ENCODE measurements at places on chromosomes 1 and 21.

- DNase-seq, result no peak
Observed at GRCh38 chr1:174032671-174033222, 10.6 kb upstream of the RC3H1 start.

- DNase-seq, result no peak
Observed at GRCh38 chr21:34221331-34222030, 142.3 kb upstream of the KCNE2 start.

GRCh38 chr1:44759077-44759476 is 16.3 kb upstream of the RPS8 start:
- no peak for DNase-seq

- DNase-seq, result no peak
Observed at GRCh38 chr1:100299521-100300222, 33.7 kb downstream of the RTCA start.

DNA sequence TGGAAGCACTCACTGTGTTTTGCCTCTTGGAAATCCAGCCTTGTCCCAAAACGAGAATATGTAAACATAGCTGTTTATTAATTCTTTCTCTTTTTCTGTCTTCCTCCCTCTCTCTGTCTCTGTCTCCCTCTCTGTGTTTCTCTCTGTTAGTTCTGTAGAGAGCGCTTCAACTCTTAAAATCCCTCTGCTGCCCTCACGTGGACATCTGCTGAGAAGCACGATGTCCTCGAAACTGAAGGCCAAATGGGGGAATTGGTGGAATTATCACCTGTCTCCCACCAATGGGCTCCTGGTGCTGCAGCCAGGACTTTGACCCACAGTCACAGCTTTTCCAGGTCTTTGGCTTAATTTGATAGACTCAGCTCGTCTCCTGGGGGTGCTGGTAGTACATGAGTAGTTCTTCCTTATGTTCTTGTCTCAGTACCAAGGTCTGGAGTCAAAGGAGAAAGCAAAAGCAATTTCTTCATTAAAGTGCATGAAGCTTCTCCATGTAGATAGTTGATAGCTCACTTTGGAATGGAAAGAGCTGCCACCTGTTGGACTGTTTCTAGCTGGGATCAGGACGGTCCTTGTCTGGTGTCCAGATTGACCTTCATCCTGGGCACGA is 5.5 kb upstream of the GBP6 start:
- peak; percentile 84 for DNase-seq

GRCh38 chr1:30895944-30896660 is 12.5 kb downstream of the SDC3 start:
- DNase-seq, result no peak

DNA sequence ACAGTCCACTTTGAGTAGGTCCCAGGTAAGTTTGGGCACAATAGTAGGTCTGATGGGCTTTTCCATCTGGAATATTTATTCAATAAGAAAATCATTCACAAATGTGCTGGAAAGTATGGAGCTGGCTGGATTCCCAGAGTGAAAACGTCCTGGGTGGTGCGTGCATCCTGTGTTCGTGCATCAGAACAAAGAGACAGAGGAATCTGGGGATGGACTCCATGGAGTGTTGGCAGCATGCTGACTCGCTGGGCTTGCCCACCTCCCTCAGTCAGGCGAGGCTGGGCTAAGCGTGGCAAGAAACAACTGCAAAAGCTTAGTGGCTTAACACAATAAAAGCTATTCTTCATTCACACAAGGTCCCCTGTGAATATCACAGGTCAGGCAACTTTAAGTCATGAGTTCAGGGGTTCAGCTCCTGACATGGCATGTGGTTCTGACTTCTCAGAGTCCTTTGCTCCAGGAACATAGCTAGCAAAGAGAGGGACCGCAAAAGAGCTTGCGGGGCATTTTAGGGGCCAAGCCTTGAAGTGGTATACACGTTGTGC is 151.6 kb upstream of the ZNF644 start:
- no peak for DNase-seq

- no peak for DNase-seq
Observed at GRCh38 chr21:39388811-39389155, 39.9 kb upstream of the HMGN1 start.

DNA sequence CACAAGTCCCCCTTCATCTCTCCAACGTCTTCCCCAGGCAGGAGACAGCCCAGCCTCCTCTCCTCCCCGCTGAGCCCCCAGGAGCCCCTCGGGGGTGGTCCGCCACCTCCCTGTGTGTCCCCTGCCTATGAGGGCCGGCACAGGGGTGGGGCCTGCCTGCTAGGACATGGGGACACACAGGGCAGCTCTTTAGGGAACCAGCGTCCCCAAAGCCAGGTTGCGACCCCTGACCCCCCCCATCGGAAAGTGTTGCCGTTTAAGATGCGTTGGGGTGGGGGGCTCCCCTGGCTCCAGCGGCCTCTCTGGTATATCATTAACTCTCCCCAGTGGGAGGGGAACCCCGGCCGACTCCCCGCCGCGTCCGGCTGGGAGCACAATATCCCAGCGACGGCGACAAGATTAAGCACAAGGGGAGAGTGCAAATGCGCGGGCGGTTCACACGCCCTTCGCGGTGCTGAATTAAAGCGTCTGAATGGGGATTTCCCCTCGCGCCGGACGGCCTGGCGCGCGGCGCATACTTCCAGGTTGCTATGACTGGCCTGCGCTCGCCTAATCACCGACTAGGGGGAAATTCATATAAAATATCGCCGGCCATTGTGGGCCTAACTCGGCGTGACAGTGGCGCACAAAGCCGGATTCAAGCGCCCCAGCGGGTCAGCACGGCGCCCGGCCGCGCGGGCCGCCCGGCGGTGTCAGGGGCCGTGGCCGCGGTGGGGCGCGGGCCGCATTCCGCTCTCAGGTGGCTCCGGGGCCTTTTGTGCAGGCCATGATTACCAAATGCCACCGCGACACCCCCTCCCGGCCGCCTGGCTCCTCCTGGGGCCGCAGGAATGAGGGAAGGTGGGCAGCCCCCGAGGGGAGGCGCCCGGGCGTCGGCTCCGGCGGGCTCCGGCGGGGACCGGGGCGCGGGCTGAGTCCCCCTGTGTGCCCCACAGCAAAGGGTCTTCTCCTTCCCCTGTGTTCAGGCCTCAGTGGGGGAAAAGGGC is 30.9 kb downstream of the WNT3A start:
- DNase-seq, result no peak

DNA sequence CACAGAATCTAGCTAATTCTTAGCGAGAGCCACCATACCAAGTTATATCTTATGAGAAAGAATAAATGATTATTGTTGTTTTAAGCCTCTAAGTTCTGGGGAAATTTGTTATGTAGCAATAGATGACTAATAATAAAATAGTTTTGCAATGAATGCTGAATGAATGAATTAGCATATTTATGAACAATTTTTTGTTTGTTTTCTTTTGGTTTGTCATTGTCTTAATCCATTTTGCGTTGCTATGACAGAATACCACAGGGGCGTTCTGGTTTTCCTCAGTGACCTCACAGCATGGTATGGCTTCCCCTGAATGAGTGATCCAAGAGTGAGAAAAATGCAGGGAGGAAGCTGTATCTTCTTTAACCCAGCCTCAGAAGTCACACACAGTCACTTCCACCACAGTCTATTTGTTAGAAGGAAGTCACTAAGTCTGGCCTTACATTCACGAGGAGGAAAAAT is 53.8 kb upstream of the HPDL start:
- DNase-seq, result no peak

DNA sequence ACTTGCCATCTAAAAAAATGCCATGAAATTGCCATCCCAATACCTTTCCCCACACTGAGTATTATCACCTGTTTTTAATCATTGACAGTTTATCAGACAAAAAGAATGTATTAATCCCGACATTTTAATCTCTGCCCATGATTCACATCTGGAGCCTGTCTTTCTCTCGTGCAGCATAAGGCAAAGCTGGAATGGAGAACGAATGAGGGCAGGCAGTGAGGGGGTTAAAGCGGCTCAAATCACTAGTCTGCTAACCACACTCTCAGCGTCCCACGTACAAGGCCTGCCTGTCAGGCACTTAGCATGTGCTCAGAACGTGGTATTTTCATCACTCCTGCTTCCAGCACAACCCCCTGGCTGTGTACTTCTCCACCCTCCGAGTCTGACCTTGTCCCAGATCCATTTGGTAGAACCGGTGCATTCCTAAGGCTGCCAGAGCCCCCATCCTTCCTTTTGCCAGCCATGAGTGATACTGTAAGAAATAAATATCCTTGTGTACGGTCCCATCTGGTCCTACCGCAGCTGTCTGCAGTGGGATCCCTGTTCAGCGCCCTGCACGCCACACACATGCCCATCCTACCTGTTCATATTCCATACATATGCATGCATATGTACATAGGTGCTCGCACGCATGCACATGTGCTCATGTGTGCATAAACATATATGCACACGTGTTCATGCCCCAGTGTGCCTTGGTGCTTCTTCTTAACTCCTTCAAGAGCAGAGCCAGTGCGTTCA is 34.6 kb upstream of the FHAD1 start:
- DNase-seq, result no peak

DNA sequence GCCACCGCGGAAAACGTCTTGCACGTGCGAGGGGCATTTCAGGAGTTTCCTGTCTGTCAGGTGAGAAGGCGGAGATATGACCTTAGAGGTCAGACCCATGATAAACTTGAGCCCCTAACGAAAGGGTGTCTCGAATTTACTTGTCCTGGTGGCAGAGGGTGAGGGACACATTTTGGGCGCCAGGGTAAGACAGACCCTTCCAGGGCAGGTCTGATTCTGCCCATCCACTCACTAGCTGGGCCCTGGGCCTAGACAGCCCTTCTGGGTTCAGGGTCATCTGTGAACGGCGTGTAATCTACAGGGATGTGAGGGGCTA is 395 bp upstream of the CSRP1 start:
- no peak for DNase-seq

- no peak for DNase-seq
Observed at GRCh38 chr1:181002582-181003172, 20.0 kb downstream of the STX6 start.

DNA sequence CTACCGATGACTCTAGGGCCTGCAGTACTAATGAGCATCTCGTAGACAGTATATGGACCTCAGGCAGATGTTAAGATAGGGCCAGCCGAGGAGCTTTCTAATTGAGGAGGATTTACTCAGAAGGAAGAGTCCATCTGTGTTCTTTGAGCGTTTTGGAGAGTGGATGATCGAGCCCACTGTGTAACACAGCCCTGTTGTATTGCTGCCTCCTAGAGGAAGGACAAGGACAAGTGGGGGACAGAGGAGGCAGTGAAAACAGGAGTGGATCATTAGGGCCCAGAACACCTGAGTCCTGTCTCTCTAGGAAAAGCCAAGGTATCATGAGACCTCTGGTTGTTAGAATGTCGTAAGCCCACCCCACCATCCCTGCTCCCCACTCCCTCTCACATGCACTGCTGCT is 62.9 kb downstream of the TBX19 start:
- no peak for DNase-seq

DNA sequence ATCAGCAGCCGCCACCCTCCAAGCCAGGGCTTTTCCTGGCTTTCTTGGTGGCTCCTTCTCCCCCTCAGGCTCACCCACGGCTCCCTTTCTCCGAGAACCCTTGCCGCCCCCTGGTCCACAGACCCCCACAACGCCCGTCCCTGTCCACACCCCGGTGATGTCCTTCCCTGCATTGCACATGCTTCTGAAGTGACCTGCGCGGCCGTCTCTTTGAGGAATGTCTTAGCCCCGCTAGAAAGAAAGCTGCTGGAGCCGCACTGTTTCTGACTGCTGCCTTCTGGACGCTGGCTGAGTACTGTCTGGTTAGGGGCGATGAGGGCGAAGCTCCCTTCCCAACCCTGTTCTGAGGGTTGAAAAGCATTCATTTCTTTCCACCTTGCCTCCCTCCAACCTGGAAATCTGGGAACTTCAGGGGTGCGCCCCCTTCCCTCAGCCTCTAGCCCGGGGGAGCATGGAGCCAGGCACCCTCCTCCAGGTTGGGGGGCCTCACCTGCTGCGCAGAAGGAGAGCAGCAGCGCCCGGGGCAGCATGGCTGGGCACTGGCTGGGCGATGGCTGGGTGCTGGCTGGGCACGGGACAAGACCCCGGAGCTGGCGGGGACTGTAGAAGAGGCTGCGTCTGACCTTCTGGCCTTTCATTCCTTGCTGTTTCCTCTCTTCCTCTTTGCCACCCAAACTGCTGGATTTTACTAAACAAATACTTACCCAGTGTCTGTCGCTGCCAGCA is at the start of gene CLEC20A:
Gene CLEC20A, minus strand, starts transcription at position 555 of the 726 bp plus-strand sequence. Its CDS starts 25 bp downstream, at position 530.
- no peak for DNase-seq

- DNase-seq, result no peak
Observed at GRCh38 chr1:191350938-191351337, 807.3 kb upstream of the RGS18 start.

GRCh38 chr1:211742272-211742671 is 66.9 kb upstream of the NEK2 start:
- no peak for DNase-seq

DNA sequence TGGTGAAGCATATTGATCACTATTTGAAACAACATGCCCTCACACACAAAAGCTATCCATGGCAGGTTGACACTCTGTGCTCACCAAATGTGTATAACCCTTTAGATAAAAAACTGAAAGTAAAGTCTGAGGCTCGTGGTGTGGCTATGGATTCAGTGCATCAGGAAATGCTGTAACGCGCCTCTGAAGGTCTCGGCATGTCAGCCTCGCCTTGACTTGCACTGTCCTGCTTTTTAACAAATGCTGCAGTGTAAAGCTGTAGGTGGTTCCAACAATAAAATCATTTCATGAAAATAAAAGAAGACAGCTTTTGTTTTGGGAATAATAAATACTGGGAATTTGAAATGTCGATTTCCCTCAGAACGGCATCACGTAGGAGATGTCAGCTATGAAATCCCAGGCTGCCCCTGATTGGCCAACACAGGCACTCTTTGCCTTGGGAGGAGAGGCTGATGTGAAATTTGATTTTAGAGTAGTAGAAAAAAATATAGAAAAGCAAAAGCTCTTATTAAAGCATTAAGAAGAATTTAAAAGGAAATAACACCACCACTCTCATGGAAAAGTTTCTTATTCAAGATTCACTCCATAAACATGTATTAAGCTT is 168.2 kb downstream of the DSCAM start:
- no peak for DNase-seq

DNA sequence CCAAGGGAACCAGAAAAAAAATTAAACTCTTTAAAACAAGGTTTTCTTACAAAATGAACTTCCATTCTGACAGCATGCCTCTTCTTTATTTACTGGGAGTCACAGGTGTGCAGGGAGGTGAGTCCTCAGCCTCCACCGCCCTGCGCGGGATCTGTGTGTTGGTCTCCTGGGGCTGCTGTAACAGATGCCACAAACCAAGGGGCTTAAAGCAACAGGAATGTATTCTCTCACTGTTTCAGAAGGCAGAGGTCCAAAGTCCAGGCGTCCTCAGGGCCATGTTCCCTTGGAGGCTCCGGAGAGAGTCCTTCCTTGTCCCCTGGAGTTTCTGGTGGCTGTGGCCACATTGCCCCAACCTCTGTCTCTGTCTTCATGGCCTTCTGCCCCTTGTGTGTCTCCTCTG is 123.6 kb upstream of the C1orf174 start:
- no peak for DNase-seq
